Stimulated activated CD4-positive, alpha-beta T cell treated with anti-CD3 and anti-CD28 coated beads, TNF-alpha, amount 100 ng/mL, for 48 hours (primary cell): ENCODE measurements at places on chromosomes 12 and 14.

DNA sequence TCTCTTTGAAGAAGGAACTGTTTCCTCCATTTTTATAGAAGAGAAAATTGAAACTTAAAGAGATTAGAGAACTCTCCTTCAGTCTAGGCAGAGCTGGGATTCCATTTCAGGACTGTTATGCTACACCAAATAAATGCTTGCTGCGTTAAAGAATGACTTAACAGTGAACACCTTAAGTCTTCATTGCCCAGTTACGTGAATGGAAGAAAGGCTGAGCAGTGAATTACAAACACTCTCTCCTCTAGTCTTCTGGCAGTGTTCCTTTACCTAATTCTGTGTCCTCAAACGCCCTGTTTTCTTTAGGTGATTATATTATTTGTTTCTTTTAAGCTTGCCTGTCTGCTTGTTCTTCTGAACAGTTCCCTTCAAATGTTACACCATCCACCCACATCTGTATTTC, 59.7 kb downstream of the RCOR1 start:
- no peak for DNase-seq

DNA sequence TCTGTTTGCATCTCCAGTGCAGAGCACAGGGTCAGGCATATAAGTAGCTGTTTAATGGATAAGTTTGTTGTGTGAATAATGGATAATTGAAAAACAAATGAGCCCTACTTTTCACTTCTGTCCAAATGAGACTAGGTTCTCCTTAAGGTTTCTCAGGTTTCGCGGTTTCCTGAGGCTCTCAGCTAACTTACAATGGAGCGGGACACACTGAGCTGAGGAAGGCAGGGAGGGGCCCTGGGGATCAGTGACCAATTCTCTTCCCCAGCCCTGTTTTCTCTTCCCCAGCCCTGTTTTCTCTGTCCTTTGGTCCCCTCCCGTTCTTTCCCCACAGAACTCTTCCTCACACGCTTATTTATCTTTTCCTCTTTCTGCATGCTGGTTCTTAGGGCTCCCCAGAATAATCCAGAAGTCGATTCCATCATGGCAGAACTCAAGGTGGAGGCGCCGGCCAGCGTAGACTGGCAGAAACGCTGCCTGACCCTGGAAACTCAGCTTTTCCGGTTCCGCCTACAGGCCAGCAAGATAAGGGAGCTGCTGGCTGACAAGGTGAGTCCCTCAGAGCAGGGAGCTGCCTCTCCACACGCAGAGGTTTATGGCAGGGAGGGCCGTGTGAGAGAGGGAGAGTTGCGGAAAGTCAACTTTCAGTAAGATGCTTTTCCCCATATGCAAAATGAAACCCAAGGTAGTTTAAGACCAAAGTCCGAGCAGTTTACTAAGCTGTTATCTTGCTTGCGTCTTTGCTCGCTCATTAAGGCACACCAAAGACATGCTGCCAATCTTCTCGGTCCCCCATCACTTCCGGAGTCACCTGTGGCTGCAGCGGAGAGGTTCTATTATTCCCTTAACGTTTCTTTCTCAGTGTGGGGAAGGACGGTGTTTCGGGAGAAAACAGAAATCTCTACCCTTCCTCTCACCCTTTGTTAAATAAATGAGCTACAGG, 8.6 kb downstream of the PLEKHH1 start:
- no peak for DNase-seq

DNA sequence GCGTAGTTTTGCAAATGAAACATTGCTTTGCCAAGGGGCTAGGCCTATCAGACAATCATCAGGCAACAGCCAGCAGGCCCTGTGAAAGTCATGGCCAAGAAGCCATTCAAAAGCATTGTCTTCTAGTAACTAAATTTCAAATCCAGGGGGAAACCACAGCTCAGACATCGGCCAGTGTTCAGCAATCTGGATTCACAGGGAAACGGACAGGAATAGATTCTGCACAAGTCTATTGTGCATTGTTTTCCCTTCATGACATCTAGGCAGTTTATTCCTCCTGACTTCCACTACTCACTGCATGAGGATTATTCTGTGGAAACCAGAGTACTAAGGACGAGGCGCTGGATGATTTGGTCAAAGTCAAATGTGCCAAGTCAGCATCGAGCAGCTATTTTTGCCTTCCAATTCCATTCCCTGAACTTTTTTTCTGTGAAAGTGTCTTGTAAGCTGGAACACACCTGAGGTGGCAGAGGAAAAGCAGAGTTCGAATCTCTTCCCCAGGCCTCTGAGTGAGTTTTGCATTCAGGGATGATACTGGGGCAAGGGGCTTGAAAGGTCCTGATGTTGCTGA, 75.4 kb downstream of the VCPKMT start:
- DNase-seq, result no peak

DNA sequence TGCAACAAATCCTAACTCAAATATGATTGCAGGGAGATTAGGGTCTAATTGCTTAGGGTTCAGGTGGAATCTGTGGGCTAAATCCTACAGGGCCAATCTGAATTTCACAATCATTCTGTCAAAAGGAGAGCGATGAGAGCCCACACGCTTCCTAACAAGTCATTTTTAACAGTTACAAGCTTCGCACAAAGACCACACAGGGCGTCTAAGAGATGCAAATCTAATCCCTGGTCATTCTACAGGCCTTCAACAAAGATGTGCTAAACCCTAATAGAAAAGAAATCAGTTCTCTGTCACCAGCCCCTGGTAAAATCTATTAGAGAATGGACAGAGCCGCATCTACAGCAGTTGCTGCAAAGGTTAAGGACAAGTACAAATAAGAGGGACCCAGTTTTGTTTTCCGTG, 15.3 kb downstream of the NKX2-1 start:
- no peak for DNase-seq

DNA sequence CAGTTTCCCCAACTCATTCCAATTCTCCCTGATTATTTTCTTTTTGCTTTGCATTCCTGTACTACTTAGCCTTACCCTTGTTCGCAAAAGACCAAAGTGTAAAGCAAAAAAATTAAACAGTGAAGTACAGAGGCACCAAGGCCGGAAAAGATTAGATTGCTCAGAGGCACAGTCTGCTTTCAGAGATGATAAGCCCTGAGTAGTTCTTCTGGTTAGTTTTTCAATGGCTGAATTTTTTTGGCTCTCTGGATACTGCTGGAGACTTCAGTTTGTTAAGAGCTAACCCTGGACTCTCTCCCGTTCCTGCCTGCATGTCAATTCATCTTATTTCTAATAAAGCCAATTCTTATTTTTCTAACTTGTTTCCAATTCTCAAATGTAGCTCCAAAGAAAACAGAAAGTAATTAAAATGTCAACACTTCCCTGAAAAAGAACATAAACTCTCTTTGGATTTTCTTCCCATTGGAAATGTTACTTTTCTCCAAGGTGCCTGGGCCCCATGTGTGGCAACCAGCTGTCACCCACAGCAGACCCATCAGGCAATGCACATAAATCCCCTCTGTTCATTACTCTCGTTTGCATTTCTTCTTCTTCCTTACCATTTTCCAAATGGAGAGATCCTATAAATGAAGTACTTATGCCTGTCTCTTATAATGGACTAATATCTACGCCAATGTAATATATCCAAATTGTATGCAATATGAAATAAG, 142.8 kb downstream of the BTG1 start:
- DNase-seq, result no peak

GRCh38 chr12:6752167-6752920, 597 bp downstream of the MLF2 start:
- no peak for DNase-seq

DNA sequence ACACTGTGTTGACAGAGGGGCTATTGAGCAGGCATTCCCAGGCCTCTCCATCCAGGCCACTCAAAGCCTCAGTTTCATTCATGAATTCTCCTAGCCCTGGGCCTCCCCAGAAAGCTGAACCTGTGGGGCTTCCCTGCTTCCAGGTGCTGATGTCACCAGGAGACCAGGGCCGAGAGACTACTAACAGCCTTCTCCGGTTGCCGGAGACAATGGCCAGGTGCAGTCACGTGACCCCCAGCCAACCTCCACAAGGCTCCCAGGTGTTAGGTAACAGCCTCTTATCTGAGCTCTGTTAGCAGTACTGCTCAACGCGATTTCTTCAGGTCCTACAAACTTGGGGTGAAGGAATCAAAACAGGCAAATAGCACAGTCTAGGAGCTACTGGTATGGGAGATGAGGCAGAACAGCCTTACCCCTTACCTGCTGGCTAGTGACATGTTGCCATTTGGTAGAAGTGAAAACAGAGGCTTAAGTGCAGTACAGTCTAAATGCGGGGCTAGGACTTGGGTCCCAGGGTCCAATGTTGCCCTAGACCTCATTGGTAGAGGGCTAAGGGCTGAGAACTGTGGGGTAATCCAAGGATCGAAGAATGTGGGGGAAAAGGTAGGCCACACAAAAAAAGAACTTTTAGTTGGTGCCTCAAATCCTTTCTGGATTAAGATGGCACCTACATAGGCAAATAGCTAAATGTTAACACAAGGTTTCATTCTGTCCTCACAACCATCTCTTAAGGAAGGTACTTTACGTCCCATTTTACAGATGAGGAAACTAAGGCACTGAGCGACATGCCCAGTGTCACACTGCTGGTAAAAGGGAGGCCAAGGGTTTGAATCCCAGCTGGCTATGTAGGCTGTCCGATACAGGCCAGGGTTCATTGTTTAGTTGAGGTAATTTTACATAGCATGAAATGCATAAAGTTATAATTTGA, 3.8 kb downstream of the CCDC88C start:
- no peak for DNase-seq

DNA sequence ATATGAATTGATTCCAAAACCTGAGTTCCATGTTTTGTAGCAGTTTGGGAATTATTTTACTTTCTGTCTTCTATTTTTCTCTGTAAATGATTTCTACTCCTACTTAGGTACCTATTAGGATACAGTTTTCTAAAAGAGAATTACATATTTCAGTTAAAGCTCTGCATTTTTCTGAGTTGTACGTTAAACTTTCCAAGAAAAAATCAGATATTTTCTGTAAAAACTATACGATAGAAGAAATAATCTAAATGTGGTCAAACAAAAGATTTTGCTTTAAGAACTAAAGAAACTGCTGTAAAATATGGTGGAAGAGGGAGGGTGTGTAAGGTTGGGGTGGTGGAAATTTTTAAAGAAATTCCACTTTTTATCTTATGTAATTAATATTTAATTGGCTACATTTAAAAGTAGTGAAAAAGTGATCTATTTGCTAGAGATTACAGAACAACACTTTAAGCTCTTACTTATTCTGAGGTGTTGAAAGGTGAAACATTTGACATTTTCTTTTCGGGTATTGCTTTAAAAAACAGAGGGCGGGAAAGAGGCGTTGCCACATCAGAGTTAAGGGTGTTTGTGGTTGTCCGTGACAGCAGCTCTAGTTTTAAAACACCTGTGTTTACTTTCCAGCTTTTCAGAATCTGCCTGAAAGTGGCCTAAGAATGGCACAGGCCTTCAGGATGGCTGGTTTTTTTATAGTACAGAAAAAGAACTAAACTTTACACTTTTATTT, 187.3 kb downstream of the MIPOL1 start:
- no peak for DNase-seq

DNA sequence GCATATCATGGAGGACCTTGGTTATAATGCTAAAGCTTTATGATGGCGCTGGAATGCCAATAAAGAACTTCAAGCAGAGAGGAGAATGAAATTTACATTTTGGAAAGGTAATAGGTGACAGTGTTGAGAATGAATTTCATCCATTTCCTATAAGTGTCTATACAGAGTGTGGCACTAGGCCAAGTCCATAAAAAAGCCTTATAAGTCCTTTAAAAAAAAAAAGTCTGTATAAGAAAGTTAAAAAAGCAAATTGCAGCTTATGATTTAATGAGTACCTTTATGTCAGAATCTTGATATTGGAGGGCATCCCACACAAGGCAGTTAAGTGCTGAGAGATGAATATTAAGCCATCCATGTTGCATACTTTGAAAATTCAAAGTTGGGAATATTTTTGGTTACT, 62.4 kb downstream of the ATF7IP start:
- DNase-seq, result no peak
